ENCODE measurements at places on chromosomes 4 and X.

DNA sequence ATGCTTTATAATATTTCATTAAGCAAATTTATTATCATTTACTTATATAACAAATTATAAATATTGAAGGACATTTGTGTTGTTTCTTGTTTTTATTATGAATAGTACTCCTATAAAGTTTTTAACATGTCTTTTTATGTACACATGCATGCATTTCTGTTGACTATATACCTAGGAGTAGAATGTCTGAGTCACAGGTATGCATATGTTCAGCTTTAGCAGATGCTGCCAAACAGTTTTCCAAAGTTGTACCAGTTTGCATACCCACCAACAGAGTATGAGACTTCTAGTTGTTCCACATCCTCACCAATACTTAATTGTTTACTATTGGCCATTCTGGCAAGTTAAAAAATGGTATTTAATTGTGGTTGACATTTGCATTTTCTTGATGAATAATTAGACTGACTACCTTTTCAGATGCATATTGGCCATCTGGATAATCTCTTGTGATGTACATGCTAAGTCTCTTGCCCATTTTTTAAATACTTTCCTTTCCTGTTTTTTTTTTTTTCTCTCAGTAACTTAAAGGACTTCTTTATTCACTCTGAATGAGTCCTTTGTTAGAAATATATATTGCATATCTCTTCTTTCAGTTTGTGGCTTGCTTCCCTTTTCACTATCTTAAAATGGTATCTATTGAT is 132.2 kb upstream of the TRIM2 start:
- no peak for DNase-seq

- no peak for DNase-seq
These were observed 135.2 kb upstream of the RASGEF1B start for GRCh38 chr4:81606801-81607501.

GRCh38 chrX:42128587-42128986 is 205.2 kb upstream of the CASK start:
- DNase-seq, result no peak

GRCh38 chr4:124459941-124460310 is 252.6 kb downstream of the ANKRD50 start:
- DNase-seq, result no peak

All from stimulated activated CD8-positive, alpha-beta memory T cell treated with anti-CD3 and anti-CD28 coated beads, Interleukin-7, amount 100 ng/mL, for 1 hour (primary cell).